ENCODE measurements at places on chromosomes 4 and X. TPM values are rescaled to one million over a fixed set of nuclear protein-coding genes. Genes with fewer than 3 reads are reported as not detected.

GPR34 gene
- polyA plus RNA-seq: 2.6 TPM

RHOXF1 gene
- polyA plus RNA-seq: 1.8 TPM

MAD2L1 gene
- 9.4 TPM for polyA plus RNA-seq

P2RY4 gene
- polyA plus RNA-seq: not detected

Measured in Purkinje cell (primary cell).